ENCODE measurements at places on chromosomes 7 and 10. TPM values are rescaled to one million over a fixed set of nuclear protein-coding genes. Genes with fewer than 3 reads are reported as not detected.

DNA sequence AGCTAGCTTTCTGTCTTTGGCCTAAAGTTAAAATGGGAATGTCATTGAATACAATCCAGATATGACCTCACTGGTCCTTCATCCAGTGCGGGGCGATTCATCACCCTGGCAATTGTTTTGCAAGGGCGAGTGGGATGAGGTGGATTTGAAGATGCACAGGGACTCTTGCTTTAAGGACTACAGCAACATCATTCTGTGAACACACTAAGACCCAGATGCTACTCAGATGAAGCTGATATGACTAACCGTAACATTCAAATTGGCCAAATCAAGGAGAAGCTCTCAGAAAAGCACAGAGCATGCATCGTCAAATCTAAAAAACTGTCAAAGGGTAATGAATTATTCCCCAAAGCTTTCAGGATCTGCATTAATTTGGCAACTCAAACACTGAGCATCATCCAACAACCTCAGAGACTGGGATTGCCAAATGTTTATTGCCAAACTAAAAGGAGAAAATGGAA lies 12.8 kb downstream of the CPA1 start:
- no peak for ATAC-seq

- no peak for ATAC-seq
Observed at GRCh38 chr7:113179313-113179712, 61.0 kb upstream of the SMIM30 start.

DNA sequence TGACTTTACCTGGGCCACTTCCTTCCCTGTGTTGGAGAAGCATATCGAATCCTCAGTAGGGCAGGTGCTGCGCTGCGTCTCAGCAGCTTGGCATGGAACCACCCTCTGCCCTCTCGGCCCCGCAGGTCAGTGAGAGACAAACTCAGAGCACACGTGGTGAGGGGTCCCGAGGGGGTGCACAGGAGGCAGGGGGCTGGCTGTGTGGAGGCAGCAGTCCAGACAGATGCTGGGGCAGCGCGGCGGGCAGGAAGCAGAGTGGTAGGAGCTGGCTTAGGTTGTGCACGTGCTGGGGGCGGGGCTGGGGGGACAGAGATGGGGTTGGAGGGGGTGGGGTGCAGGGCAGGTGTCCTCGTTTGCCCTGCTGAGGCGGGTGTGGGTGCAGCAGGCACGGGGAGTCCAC lies 33.1 kb downstream of the NUB1 start:
- ATAC-seq = no peak

The AOC1 gene
- not detected for total RNA-seq

DNA sequence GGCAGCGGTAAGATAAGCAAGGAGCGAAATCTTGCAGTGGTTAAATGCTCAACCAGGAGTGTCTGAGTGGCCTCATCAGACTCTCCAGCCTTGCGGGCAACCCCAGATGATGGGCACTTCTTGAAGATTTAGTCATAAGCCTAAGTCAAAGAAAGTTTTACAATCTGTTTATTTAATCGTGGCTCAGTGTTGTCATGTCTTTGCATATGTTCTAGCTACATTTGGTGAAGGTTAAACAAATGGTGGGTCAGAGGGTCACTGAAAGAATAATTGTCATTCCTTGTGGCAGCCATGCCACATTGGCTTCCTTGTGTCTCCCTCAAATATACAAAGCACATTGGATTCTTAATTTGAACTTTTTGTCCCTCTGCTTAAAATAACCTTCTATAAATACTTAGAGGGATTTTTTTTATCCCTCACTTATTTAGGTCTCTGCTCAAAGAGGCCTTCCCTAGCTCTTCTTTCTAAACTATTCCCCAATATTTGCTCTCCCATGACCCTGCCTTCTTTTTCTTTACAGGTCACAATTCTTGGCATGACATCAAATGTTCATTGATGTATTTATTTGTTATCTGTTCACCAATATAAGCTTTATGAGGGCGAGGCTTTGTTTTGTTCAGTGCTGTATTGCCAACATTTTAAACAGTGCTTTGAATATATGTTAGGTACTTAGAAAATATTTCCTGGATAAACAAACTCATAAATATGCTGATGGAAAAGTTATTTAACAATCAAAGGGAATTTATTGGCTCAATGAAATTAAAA lies 68.7 kb downstream of the NEUROD6 start:
- ATAC-seq = no peak

GRCh38 chr10:5757766-5758517 lies 55.3 kb downstream of the GDI2 start:
- ATAC-seq = no peak

The CYP3A7 gene
- total RNA-seq = not detected

GRCh38 chr10:117610321-117610720 lies 67.8 kb downstream of the EMX2 start:
- ATAC-seq = no peak

DNA sequence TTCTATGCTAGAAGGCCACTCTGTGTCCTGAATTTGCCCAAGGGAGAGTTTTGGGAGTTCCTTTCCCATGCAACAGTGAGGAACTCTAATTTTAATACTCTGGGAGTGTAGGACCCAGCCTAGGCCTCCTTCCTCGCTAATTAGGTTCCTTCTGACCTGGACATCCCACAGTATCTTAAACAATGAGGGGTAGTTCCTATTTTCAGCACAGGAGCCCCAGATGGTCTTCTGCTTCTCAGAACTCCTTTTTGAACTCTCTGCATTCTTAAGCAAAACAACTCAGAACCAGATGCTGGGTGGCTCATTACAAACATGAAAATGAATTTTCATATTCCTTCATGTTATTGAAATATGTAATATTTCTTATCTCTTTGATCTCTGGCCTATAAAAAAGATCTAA lies 116.9 kb downstream of the LRMDA start:
- no peak for ATAC-seq

The VIPR2 gene
- total RNA-seq = not detected

DNA sequence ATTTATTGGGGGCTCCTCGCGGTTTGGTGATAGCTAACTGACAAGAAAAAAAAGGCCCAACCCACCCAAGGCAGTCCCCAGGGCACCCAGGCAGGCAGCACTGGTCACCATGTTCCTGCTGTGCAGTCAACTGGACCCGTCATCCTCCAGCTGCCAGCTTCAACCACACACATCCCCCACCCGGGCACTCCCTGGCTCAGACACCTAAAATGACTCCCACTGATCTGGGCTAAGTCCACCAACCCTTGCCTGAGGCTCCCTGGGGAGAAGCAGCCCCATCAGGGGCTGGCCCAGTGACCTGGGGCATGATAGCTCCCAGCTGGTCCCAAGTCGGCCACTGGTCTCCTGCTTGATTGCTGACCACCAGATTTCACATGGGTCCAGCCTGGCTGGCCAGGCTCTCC lies 161.8 kb downstream of the NRF1 start:
- ATAC-seq = no peak

DNA sequence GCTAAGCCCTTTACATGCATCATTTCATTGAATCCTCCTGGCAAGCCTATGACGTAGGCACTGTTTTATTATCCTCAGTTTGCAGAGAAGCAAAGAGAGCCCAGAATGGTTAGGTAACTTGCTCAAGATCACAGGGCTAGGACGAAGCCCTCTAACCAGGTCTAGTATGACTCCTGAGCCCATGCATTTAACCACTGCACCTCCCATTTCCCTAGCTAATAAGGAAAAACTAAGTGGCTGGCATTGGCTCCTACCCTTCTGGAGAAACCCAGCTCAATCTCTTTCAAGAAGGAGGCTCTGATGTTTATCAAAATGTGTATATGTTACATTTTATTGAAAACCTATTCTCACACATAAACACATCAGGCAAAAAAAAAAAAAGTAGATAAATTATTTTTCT lies 19.8 kb downstream of the MYOF start:
- no peak for ATAC-seq

The ZNF3 gene
- 17.1 TPM for total RNA-seq

DNA sequence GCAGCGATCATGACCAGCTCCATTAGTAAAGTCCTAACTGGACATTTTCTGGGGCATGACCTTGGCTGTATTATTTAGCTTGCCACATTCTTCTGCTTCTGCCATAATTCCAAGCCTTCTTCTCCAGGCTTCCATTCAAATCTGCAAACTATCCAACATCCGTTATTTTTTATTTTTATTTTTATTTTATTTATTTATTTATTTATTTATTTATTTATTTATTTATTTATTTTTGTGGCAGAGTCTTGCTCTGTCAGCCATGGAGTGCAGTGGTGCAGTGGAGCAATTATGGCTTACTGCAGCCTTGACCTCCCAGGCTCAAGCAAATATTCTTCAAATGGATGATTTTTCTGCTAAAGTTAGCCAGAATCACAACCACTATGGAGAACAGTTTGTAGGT lies 187.2 kb upstream of the CDK1 start:
- no peak for ATAC-seq

DNA sequence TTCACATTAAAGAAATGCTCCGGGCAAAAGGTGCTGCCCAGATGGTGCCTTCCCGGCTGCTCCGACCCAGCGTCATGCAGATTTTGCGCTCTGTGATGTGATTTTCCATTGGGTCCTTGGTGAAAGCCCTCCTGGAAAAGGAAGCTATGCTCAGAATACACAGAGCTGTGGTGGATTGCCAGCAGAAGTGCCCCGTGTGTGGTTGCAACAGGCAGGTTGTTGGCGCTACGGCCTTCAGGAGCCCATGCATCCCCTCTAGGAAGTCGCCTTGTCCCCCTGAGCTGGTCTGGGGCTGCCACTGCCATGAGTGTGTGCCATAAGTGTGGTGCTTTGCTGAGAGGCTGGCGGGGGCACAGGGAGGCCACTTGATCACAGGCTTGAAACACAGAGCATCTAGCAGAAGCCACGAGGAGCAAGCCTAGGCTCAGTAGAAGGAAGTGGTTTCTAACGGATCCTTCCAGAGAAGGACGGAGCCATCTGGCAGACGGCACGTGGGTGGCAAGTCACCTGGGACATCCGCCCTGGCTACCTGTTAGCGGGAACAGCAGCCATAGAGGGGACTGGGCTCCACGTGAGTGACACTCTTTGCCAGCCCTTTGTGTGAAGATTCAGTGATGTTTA lies 210.9 kb downstream of the CUX1 start:
- no peak for ATAC-seq

DNA sequence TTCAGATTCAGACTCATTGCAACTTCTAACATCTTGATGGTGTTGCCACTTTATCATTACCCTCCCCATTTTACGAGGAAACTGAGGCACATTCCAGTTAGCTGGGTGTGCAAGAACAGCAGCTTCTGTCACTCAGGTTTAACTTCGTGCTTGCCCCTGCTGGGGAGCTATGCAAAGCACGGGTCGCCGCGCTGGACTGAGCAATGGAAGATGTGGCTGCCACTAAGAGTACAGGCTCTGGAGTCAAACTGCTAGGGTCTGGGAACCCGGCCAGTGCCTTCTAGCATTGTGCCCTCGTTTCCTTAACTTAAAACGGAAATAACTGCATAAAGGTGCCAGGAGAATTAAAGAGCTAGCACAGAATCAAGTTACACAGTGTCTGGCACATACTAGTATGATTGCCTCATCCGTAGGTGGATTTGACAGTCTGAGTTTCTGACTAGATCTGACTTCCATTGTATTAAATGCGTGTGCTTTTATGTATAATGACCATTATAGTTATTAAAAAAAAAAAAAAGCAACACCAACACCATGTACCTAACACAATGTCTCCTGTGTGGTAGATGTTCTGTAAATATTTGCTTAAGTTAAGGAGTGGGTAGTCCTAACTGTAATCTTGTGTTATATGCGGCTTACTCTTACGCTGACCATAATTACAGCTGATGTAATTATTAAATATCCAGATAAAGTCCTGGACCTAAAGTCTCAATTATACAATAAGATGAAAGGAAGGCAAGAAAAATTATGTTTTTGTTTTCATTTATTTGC lies 842 bp downstream of the ZNF22 start:
- peak; percentile 81 for ATAC-seq

DNA sequence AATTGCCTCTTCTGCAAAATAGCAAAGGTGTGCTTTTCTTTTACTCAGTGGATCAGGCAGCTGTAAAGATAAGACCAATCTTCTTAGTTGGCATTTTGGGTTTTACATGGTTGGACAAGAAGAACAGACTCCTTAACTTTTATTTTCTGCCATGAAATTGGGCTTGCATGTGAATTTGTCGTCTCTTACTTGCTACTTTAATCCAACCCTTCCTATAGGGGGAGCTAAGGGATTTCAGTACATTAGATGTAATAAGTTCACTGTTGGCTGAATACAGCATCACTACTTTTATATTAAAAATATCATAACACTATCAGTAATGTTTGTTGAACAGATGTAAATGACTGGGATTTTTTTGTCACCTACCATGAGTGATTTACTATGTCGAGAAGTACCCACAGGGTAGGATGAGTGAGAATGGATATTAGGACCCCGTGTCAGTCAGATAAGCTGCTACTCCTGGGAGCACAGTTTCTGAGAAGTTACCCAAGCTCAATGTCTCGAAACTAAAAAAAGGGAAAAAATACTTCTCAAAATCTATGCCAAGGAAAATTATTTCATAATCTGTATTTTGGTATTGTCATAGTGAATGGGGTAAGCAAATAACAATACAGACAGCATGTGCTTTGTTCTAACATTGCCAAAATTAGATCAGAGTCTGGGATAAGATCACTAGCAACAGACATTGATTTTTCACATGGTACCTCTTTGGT lies 127.4 kb upstream of the AGR3 start:
- peak; percentile 32 for ATAC-seq

DNA sequence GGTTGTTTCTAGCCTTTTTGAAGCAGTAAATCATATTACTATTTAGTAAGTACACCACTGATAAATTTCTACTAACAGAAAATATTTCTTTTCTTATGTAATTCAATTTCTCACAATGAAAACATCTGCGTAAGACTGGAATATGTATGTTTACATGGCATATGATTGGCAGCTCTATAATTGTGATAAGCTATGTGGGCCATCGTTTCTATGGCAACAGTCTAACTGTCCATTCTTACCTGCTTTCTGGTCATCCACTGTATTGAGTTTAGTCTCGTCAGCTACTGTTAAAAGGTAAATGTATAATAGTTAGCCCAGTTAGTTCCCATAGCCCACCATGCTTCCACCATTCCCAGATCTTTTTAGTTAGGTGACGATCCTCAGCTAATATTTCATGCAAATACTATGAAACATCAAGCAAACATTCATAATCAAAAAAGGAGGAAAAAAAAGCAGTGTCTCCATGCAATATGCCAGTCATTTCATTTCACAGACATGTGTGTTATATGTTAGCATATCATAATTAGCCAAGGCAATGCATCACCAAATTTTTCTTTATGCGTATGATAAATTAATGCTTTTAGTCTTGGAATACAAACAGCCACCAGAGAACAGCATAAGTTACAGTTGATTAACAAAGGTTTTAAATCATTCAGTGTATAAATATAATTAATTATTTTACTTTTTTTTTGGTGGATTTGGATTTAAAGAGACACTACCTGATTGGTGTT lies 479.0 kb downstream of the PARD3 start:
- no peak for ATAC-seq

GRCh38 chr7:15709978-15710377 lies 23.5 kb upstream of the MEOX2 start:
- peak; percentile 14 for ATAC-seq

Measured in activated T-helper 17 cell treated with anti-CD3 and anti-CD28 coated beads, Interleukin-2, amount 50 U/mL, for 72 hours (primary cell).